ENCODE measurements at places on chromosomes 5 and 9. TPM values are rescaled to one million over a fixed set of nuclear protein-coding genes. Genes with fewer than 3 reads are reported as not detected.

The RETREG1 gene
- 0.22 TPM for total RNA-seq

The ARHGEF37 gene
- total RNA-seq: 0.76 TPM

The ADAMTS12 gene
- 10.1 TPM for total RNA-seq

The XRCC4 gene
- 11.5 TPM for total RNA-seq

The MARVELD2 gene
- total RNA-seq: 5.5 TPM

The ST8SIA4 gene
- total RNA-seq: under 0.01 TPM

The PDE4D gene
- 9.7 TPM for total RNA-seq
